ENCODE measurements at places on chromosomes 16 and 17.

- DNase-seq, result no peak
These were observed 29.7 kb upstream of the WSB1 start for GRCh38 chr17:27264068-27264812.

- DNase-seq, result no peak
These were observed 44.7 kb downstream of the ABCC1 start for GRCh38 chr16:15993946-15994665.

DNA sequence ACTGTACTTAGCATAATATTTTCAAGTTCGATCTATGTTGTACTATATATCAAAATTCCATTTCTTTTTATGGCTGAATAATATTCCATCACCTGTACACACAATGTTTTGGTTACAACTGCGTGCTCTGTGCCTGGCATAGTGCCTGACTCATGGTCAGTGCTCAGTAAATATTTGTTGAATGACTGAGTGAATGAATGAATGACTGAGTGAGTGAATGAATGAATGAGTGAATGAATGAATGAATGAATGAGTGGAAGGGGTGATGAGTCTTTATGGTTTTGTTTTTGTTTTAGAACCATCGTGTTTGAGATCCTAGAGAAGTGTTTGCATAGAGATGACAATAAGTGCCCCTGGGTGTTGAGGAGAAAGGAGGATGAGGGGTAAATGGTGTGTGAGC, 155.3 kb downstream of the MRM1 start:
- DNase-seq, result no peak

DNA sequence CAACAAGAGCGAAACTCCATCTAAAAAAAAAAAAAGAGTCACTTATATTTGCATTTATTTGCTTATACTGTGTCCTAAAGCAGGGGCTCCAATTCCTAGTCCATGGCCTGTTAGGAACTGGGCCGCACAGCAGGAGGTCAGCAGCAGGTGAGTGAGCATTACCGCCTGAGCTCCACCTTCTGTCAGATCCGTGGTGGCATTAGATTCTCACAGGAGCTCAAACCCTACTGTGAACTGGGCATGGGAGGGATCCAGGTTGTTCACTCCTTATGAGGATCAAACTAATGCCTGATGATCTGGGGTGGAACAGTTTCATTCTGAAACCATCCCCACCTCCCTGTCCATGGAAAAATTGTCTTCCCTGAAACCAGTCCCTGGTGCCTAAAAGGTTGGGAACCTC, 24.9 kb downstream of the ITGB3 start:
- DNase-seq, result no peak

DNA sequence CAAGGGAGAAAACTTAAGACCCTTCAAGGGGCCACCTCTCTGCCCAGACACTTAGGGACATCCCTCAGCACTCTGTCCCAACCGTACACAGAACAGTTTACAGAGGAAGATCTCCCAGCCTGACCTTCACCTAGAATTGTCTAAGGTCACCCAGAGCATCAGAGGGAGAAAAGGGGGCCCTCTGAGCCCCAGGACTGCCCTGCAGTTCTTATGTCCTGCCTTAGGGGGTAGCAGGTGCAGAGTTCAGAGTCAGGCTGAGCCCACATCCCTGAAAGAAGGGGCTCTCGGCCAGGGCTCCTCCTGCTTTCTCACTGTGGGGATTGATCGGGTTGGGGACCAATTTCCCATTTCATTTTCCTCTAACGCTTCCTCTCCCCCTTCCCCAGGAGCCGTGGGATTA, 15.4 kb downstream of the CA4 start:
- DNase-seq, result no peak

DNA sequence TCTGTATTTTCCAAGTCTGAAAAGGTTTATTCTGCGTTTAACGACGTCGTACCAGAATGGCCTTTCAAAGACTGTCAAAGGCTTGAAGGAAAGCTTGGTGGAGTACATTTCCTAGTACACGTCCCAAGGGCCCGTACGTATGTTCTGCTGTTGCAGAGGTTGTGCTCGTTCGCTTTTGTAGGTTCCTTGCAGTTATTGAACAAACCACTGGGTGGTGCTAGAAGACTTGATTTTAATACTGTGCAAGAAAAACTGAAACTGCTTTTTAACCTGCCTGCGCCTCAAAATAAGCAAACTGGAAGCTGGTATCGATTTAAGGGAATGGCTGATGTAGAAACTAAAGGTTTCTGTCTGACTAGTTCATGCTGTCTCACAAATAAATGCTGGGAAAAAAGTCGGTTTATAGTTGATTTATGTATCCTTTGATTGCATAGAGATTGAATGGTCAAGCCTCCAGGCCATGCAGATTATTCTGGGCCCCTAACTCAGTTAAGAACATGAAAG, 54.6 kb downstream of the USP10 start:
- peak; percentile 64 for DNase-seq

GRCh38 chr16:88597856-88598491, 27.8 kb downstream of the ZC3H18 start:
- DNase-seq, result no peak

DNA sequence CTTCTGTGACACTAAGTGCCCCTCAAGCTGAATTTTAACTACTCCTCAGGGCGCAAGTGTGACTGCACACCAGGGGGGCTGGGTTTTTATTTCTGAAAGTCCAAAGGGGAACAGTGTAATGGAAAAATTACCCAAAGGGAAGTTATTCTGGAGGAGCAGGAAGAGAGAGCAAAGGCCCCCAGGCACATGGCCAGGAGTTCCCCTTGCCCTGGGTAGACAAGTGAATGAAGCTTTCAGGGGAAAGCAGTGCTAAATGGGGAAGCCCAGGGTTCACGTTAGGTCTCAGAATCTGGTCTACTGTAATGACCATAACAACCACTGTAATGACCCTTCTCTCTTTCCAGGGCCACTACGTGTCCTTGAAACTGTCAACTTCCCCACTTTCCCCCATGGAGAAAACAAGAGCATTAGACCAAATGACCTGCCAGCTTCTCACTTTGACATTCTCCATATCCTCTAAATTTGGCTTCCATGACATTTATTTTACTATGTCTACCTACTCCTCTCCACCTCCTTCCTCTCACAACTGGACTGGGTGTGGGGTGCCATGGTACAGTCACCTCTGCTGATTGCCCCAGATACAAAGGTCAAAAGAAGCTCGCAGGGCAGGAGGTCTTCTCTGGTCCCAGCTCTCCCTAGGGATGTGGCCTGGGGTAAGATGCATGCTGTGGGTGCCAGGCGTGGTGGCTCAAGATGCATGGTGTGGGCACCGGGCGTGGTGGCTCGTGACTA, 34.1 kb upstream of the MMP2 start:
- DNase-seq, result no peak

DNA sequence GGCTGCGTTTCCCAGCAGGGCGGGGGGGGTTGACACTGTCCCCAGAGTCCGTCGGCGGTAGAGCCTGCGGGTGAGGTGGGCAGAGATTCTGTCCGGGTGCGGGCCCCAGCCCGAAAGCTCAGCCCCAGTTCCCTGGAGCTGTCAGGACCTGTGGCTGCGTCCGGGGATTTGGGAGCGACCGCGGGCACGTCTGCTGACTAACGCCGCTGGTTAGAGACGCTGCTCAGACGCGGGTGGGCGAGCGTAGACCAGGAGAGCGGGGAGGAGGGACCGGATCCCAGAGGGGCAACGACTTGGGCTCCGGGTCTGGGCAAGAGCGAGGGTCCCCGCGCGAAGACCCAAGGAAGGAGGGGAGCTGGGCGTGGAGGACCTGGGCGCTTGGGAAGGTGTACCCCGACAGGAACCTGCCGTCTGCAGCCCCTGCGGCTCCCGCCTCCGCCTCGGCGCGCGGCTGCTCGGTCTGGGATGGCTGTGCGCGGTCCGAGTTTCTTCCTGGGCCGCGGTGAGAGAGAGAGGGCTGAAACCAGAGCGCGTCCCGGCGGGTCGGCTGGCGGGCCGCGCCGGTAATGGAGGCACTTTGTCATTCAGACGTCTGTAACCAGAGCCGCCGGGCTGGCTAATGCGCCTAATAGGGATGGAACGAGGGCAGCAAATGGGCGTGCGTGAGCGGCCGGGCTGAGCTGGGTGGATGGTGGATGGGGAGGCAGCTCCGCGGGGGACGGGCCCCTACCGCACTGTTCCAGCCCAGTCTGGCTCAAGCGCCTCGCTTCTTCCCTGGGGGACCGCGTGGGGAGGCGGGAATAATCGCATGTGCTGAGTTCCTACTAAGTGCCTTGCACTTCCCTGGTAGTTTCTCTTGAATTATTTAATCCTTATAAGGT, 2.3 kb downstream of the NGFR start:
- peak; percentile 74 for DNase-seq

- no peak for DNase-seq
These were observed 91.3 kb downstream of the SOCS1 start for GRCh38 chr16:11164482-11165270.

- DNase-seq, result no peak
These were observed 20.9 kb downstream of the TNS4 start for GRCh38 chr17:40480501-40481003.

GRCh38 chr16:14415291-14415690, 214.8 kb downstream of the PARN start:
- no peak for DNase-seq

GRCh38 chr16:51898872-51899271, 648.1 kb downstream of the TOX3 start:
- no peak for DNase-seq

DNA sequence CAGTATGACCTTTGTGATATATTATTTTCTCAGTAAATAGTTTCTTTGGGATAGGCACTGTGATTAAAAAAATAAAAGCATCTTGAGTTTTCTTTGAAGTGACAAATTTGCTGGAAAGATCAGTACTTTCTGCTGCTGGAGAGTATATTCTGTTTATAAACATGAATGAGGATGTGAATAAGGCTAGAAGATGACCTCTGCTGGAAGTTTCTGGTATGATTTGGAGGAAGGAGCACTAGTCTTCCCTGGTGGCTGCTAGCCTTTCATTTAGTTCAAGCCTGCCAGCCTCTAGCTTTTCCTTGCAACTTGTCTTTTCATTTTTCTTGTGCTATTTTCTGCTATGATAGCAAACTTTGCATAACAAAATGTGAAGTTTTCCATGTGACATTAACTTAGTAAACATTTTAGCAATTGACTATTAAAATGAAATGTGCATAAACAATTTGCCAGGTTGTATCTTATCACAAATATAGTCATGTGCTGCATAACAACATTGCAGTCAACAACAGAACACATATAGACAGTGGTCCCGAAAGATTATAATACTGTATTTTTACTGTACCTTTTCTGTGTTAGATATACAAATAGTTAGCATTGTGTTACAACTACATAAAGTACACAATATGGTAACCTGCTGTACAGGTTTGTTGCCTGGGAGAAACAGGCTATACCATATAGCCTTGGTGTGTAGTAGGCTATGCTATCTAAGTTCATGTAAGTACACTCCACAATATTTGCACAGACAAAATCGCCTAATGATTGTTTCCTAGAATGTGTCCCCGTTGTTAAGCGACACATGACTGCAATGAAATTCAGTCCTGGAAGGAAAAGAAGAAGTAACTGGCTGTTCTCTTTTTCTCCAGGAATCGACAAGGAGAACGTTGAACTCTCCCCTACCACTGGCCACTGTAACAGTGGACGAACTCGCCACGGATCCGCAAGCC, 18.1 kb upstream of the RAB11FIP4 start:
- DNase-seq, result no peak

DNA sequence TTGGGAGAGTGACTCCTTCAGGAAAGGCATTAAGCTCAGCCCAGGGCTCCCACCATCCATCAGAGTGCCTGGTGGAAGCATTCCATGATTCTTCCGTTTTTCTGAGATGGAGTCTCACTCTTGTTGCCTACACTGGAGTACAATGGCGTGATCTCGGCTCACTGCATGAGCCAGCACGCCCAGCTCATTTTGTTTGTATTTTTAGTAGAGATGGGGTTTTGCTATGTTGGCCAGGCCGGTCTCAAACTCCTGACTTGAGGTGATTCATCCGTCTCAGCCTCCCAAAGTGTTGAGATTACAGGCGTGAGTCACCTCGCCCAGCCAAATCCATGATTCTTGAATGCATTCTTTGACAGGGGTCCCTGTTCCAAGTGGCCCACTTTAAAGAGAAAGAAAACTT, 23.1 kb downstream of the MIS12 start:
- no peak for DNase-seq

- no peak for DNase-seq
These were observed 36.6 kb downstream of the UBE2G1 start for GRCh38 chr17:4329838-4330237.

- DNase-seq, result no peak
These were observed 1.6 kb upstream of the GAST start for GRCh38 chr17:41710472-41711090.

GRCh38 chr17:68200689-68201417, 47.0 kb upstream of the AMZ2 start:
- DNase-seq, result peak; percentile 84

DNA sequence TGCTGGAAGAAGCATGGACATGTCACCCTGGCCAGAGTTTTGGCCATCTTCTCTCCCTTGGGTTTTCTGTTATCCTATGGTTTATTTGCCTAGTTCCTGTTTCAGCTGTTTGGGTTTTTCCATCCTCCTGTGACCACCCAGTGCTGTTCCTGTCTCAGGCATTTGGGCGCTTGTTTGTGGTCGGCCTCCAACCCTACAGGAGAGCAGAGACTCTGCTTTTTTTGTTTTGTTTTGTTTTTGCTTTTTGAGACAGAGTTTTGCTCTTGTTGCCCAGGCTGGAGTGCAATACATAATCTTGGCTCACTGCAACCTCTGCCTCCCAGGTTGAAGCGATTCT, 3.3 kb upstream of the ZC3H7A start:
- DNase-seq, result no peak

DNA sequence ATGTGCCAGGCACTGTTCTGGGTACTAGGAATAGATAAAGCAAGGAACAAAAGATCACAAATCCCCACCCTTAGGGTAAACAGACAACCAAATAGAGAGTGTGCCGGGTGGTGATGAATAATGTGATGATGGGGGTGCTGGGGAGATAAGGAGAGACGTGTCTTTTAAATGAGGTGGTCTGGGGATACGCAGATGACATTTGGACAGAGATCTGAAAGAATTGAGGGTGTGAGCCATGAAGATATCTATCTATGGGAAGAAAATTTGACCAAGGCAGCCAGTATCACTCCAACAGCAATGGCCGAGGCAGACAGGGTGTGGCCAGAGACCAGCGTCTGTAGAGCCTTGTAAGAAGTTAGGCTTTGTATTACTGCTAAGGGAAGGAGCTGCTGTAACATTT, 165.3 kb downstream of the MRTFB start:
- no peak for DNase-seq

GRCh38 chr16:85420501-85421337, 192.4 kb upstream of the GSE1 start:
- DNase-seq, result no peak

GRCh38 chr17:29592850-29593551, at the start of gene ANKRD13B:
TSS of gene ANKRD13B (plus strand) at chr17:29593132. CDS start at chr17:29593622, 490 bp downstream.
- DNase-seq, result peak; percentile 70

- DNase-seq, result no peak
These were observed 174.6 kb downstream of the PCTP start for GRCh38 chr17:55925440-55925839.

All from left hindlimb (tissue), 1 donor.